Astrocyte (in vitro differentiated cells and primary cell): ENCODE measurements at places on chromosomes 5 and 9.

DNA sequence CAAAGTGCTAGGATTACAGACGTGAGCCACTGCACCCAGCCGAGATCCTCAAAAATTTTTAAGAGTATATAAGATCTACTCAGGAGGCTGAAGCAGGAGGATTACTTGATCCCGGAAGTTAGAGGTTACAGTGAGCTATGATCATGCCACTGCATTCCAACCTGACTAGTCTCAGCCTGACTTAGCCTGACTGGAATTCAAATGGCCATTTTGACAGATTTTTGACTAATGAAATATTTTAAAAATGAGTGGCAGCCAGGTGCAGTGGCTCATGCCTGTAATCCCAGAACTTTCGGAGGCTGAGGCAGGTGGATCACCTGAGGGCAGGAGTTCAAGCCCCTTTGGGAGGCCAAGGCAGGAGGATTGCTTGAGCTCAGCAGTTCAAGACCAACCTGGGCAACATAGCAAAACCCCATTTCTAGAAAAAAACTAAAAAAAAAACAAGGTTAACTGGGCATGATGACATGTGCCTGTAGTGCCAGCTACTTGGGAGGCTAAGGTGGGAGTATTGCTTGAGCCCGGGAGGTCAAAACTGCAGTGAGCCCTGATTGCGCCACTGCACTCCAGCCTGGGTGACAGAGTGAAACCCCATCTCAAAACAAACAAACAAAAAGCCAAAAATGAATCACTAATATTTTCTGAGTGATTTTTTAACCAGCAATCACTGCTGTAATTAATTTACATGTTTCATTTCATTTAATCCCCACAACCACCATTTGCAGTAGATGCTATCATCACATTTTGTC, 16.6 kb downstream of the ATOX1 start:
- no peaks in the 10 kb centered on the region for H3K27me3 ChIP-seq
- H3K36me3 ChIP-seq, result no peaks in the 10 kb centered on the region
- peaks cover 68% of the 10 kb centered on the region for H3K4me1 ChIP-seq
- DNase-seq, result peak; percentile 83
- H3K27ac ChIP-seq, result peak overlapping the region; percentile 100

GRCh38 chr9:138116521-138116920, 238.9 kb downstream of the CACNA1B start:
- no peak for DNase-seq
- no peaks in the 10 kb centered on the region for H3K36me3 ChIP-seq
- H3K4me3 ChIP-seq, result no peak overlapping the region
- H3K27ac ChIP-seq, result no peak overlapping the region
- H3K27me3 ChIP-seq, result no peaks in the 10 kb centered on the region
- no peaks in the 10 kb centered on the region for H3K4me1 ChIP-seq

- H3K4me3 ChIP-seq, result no peak overlapping the region
- DNase-seq, result no peak
- H3K4me1 ChIP-seq, result no peaks in the 10 kb centered on the region
- no peaks in the 10 kb centered on the region for H3K27me3 ChIP-seq
These were observed 137.8 kb downstream of the GADD45G start for GRCh38 chr9:89742660-89743059.

GRCh38 chr9:79633558-79633957, 61.8 kb downstream of the TLE4 start:
- H3K4me3 ChIP-seq, result no peak overlapping the region
- H3K27me3 ChIP-seq, result no peaks in the 10 kb centered on the region
- no peaks in the 10 kb centered on the region for H3K4me1 ChIP-seq
- peaks cover 4% of the 10 kb centered on the region for H3K36me3 ChIP-seq
- no peak overlapping the region for H3K27ac ChIP-seq

- no peaks in the 10 kb centered on the region for H3K4me1 ChIP-seq
- H3K27ac ChIP-seq, result no peak overlapping the region
- no peaks in the 10 kb centered on the region for H3K36me3 ChIP-seq
- no peak for DNase-seq
- peaks cover 5% of the 10 kb centered on the region for H3K27me3 ChIP-seq
These were observed 127.9 kb downstream of the NNT start for GRCh38 chr5:43730832-43731342.

- no peak overlapping the region for H3K4me3 ChIP-seq
- H3K27me3 ChIP-seq, result no peaks in the 10 kb centered on the region
- no peaks in the 10 kb centered on the region for H3K4me1 ChIP-seq
These were observed 741.0 kb upstream of the RIOK2 start for GRCh38 chr5:97923997-97924396.

- no peaks in the 10 kb centered on the region for H3K4me1 ChIP-seq
- H3K4me3 ChIP-seq, result no peak overlapping the region
- no peak for DNase-seq
- H3K27ac ChIP-seq, result no peak overlapping the region
These were observed 320.9 kb downstream of the CDK5RAP2 start for GRCh38 chr9:120259100-120259499.

GRCh38 chr5:5356765-5357164, 65.7 kb upstream of the ICE1 start:
- H3K4me1 ChIP-seq, result peaks cover 3% of the 10 kb centered on the region
- H3K36me3 ChIP-seq, result no peaks in the 10 kb centered on the region
- no peak overlapping the region for H3K4me3 ChIP-seq
- DNase-seq, result no peak
